ENCODE measurements at places on chromosomes 12 and 14.

DNA sequence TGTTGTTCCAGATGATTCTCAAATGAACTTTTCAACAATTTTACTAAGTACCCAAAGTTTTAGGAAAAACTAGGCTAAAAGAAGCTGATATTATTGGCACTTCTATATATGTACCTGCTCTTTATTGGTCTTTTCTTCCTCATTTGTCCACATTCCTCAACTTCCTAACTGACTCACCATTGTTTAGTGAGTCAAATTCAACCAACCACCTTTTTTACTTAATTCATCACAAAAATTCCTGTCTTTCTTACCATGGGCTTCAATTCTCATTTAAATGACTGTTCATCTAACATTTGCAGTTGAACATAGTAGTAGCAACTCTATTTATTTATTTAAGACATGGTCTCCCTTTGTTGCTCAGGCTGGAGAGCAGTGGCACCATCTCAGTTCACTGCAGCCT, 47.6 kb upstream of the SLC2A13 start:
- DNase-seq: no peak

- DNase-seq: no peak
Observed at GRCh38 chr14:74635847-74636246, 23.8 kb upstream of the LTBP2 start.

DNA sequence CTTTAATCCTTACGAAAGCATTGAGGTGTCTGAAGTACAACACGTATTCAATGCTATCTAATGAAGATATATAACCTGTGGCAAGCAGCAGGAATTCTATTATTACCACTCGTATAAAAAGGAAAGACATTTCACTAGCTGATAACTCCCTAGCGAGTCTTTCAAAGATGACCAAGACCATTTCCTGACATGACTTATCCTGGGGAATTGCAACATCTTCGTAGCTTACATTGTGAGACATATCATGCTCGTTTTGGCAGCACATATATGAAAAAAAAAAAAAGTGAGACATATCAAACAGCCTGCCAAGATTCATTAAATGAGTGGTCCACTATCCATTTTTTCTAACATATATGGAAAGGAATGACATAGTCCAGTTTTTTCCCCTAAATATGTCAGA, 337.0 kb downstream of the FSCB start:
- no peak for DNase-seq

- DNase-seq: no peak
Observed at GRCh38 chr14:37056473-37056872, 115.9 kb downstream of the SLC25A21 start.

DNA sequence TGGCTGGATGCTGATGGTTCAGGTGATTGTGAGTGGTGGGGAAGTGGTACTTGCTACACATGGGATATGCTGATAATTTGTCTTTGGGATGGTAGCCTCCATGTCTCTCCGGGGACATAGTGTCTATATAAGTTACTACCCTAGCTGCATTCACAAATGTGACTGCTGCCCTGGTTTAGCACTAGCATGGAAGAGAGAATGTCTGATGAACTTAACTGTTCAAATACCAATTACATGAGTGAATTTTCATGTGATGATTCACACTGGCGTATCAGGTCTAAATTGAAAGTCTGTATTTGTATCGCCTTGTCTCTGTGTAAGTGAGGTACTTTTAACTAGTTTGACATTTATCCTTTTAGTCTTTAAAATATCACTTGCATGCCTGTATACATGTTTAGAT, 34.4 kb downstream of the ATF7IP start:
- peak; percentile 76 for DNase-seq

- no peak for DNase-seq
Observed at GRCh38 chr12:17301544-17301943, 695.6 kb upstream of the LMO3 start.

- DNase-seq: no peak
Observed at GRCh38 chr12:90851800-90852718, 102.9 kb downstream of the CCER1 start.
